ENCODE measurements at places on chromosomes 2 and 18.

GRCh38 chr2:71893646-71894045 is 254.0 kb downstream of the CYP26B1 start:
- DNase-seq, result no peak

- no peak for DNase-seq
Observed at GRCh38 chr2:197007716-197008628, 81.5 kb upstream of the PGAP1 start.

- no peak for DNase-seq
Observed at GRCh38 chr2:28067602-28068001, 177.1 kb downstream of the BABAM2 start.

DNA sequence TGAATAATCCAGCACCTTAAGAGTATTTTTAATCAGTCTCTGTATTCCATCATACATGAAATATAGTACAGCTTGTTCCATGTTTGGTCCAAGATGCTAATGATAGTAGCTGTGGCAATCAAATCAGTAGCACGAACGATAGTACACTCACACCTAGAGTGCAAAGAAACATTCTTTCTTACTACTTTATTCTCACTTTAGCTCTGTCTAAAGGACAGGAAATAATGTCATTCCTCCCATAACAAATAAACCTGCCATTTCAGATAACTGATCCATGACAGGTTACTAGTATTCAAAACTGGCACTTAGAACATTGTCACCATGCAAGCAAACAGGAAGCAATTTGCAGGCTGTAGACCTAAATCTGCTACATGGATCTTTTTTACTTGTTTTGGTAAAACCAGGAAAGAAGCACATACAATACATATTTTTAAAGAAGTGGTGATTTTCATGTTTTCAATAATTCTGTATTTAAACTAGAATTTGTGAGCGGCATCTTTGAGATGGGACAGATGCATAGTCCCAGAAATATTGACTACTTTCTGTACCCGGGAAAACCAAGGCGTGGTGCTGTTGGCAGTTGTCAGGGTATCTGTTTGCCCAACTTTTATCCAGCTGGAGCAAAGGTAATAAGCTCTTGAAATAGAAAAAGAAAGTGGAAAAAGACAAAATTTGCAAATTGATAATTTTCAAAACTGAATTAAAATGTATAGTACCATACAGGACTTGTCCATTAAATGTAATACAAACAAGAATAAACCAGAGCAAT is 49.5 kb downstream of the IKZF2 start:
- DNase-seq, result no peak

GRCh38 chr2:77566582-77566981 is 44.4 kb upstream of the LRRTM4 start:
- DNase-seq, result no peak

- no peak for DNase-seq
Observed at GRCh38 chr2:118705032-118705431, 142.4 kb downstream of the EN1 start.

GRCh38 chr2:239884051-239884405 is 141.1 kb downstream of the NDUFA10 start:
- no peak for DNase-seq

- no peak for DNase-seq
Observed at GRCh38 chr2:105042189-105042588, 4.3 kb downstream of the MRPS9 start.

DNA sequence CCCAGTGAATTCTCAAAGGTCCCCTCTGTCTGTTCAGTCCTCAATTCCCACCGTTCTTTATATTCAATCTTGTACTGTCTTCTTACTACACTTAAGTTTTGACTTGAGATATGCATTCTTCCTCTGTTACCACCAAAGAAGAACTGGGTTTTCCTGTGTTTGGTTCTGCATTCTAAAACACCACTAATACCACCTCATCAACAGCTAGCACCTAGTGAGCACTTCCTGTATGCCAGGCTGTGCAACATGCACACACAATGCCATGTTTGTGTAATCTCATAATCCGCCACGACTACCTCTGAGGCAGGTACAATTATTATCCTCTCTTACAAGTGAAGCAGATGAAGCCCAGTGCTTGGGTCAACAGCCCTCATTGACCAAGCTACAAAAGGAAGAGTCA is 11.8 kb upstream of the CTAGE1 start:
- DNase-seq, result no peak

GRCh38 chr2:147460155-147460554 is 384.7 kb upstream of the ACVR2A start:
- no peak for DNase-seq

DNA sequence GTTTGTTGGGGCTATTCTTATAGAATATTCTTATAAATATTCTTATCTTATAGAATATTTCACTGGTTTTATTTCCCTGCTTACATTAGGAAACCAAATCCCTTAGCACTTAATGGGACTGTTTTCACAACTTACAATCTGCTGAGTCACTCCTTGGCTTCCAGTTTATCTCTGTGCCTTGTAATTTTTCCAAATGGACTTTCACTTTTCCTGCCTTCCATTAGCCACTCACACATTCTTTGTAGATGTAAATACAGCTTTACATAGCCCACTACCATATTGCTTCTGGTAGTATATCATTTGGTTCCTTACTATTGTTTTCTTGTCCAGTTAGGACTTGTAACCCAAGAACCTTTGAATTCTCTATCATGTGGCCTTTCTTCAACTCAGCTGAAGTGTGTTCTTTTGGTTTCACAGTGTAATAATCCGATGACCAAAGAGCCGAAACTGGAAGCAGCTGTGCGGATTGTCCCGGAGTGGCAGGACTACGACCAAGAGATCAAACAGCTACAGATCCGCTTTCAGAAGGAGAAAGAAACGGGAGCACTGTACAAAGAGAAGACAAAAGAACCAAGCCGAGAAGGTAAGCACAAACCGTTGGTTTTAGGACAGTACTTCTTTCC is 96.1 kb downstream of the UGGT1 start:
- no peak for DNase-seq

DNA sequence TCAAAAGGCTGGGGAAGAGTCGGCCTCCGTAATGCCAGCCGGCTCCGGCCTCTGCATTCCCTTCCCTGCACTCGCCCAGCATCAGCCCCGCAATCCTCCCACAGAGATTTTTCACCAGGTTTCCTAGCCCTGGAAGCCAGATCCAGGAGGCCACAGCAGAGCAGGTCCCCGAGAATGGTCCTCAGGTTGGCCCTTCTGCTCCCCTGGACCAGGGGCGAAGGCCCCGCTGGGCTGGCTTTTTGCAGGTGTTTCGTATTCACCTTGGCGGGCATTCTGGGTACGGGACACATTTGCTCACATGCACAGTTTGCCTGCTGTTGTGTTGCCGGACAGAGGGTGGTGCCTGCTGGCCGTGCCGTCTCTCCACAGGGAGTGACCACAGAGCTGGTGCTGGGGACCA is 309.5 kb downstream of the NDUFA10 start:
- DNase-seq, result no peak

- DNase-seq, result no peak
Observed at GRCh38 chr2:73063909-73064875, 7.3 kb downstream of the SFXN5 start.

Measured in SK-N-MC (cell line).